ENCODE measurements at places on chromosomes 3 and 15. TPM values are rescaled to one million over a fixed set of nuclear protein-coding genes. Genes with fewer than 3 reads are reported as not detected.

Gene AEN
- polyA plus RNA-seq = 9.6 TPM

Gene ACAN
- polyA plus RNA-seq = 0.08 TPM

Gene ZNF717
- 6.9 TPM for polyA plus RNA-seq

Gene CGGBP1
- 31.1 TPM for polyA plus RNA-seq

Gene FOXB1
- not detected for polyA plus RNA-seq

Gene GOLGA8T
- not detected for polyA plus RNA-seq

Gene ITIH1
- polyA plus RNA-seq = not detected

Gene NR1I2
- 0.25 TPM for polyA plus RNA-seq

Gene TMEM212
- not detected for polyA plus RNA-seq

DNA sequence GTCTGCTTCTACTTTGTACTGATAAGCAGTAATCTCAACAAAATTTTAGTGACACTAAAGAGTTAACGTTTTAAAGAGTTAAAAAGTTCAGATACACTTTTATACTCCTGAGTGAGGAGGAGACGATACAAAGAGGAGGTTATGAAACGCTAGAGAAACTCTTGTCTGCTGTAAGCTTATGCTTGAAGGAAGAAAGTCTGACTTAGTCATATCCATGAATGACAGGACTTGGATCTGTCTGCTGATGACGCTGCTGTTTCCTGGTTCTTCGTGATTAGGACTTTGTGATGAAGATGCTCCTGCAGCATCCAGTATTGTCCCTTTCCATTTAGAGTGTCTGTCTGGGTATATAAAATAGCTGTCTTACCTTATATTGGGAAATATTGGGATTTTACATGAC, 15.8 kb downstream of the TCF12 start:
- H3K27me3 ChIP-seq = no peaks in the 10 kb centered on the region
- peaks cover 15% of the 10 kb centered on the region for H3K4me1 ChIP-seq
- H3K36me3 ChIP-seq = no peaks in the 10 kb centered on the region
- no peak overlapping the region for H3K4me3 ChIP-seq
- no peak for DNase-seq
- no peak overlapping the region for H3K27ac ChIP-seq

GRCh38 chr3:170712336-170712735, 126.5 kb upstream of the SLC7A14 start:
- H3K27ac ChIP-seq = no peak overlapping the region
- no peak for DNase-seq
- no peaks in the 10 kb centered on the region for H3K36me3 ChIP-seq
- H3K4me1 ChIP-seq = no peaks in the 10 kb centered on the region

DNA sequence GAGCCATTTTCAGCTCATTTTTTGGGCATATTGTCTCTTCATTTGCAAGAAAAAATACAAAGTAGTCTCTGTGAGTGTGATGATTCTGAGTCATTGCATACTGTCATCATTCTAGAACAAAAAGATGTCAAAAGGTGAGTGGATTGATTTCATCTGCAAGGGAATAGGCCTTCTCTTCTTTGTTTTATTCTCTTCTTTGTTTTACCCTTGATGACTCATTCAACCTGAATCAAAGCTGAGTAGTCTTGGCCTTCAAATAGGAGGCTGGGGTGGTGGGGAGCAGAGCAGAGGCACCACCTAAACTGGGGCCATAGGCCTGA, 25.4 kb downstream of the CYP19A1 start:
- H3K27me3 ChIP-seq = no peaks in the 10 kb centered on the region
- DNase-seq = no peak
- no peaks in the 10 kb centered on the region for H3K4me1 ChIP-seq
- no peaks in the 10 kb centered on the region for H3K36me3 ChIP-seq
- no peak overlapping the region for H3K27ac ChIP-seq
- H3K4me3 ChIP-seq = no peak overlapping the region

DNA sequence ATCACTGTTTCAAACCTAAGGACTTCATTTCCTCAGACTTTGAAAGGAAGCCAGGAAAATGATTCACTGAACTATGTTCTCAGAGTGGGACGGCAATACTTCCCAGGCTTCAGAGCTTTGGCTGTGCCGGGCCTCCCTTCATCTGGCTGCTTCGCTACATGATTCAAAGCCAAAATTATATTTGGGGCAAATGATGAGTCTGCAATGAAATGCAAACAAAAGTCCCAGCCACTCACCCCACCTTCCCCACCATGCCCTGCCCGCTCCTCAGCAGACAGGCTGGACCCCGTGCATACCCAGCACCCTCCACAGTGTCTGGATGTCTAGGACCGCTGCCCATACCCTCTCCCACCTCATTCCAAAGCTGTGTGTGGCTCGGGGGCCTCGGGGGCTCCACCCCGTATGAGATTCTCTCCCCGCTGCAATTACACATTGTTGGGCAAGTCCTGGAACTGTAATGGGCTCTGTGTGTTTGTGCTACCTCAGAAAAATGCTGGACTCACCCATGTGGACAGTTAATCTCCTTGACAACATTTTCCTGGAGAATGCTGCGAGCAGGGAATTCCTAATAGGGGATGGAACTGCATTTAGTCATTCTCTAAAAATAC, 32.2 kb downstream of the ATP10A start:
- H3K27me3 ChIP-seq = no peaks in the 10 kb centered on the region
- no peak for DNase-seq
- peaks cover 3% of the 10 kb centered on the region for H3K4me1 ChIP-seq
- no peaks in the 10 kb centered on the region for H3K36me3 ChIP-seq
- peak overlapping the region; percentile 84 for H3K27ac ChIP-seq
- H3K4me3 ChIP-seq = no peak overlapping the region

- H3K27ac ChIP-seq = no peak overlapping the region
- no peaks in the 10 kb centered on the region for H3K4me1 ChIP-seq
- no peaks in the 10 kb centered on the region for H3K36me3 ChIP-seq
- no peaks in the 10 kb centered on the region for H3K27me3 ChIP-seq
- no peak for DNase-seq
- H3K4me3 ChIP-seq = no peak overlapping the region
Measured at GRCh38 chr3:187833799-187834578, 88.7 kb upstream of the BCL6 start.

- H3K4me1 ChIP-seq = no peaks in the 10 kb centered on the region
- no peak overlapping the region for H3K27ac ChIP-seq
- H3K27me3 ChIP-seq = no peaks in the 10 kb centered on the region
Measured at GRCh38 chr3:154081305-154081704, 39.9 kb upstream of the ARHGEF26 start.

DNA sequence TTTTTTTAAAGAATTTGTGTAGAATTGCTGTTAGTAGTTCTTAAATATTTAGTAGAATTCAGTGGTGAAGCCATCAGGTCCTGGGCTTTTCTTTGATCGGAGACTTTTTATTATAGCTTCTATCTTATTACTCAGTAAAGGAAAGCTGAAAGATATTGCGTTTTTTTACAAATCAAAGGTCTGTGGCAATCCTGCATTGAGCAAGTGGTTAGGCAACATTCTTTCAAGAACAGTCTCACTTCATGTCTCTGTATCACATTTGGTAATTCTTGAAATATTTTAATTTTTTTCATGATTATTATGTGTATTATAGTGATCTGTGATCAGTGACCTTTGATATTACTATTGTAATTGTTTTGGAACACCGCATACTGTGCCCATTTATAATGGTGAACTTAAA, 140.8 kb downstream of the UNC13C start:
- no peaks in the 10 kb centered on the region for H3K27me3 ChIP-seq
- no peak overlapping the region for H3K27ac ChIP-seq
- no peak overlapping the region for H3K4me3 ChIP-seq
- no peaks in the 10 kb centered on the region for H3K36me3 ChIP-seq

DNA sequence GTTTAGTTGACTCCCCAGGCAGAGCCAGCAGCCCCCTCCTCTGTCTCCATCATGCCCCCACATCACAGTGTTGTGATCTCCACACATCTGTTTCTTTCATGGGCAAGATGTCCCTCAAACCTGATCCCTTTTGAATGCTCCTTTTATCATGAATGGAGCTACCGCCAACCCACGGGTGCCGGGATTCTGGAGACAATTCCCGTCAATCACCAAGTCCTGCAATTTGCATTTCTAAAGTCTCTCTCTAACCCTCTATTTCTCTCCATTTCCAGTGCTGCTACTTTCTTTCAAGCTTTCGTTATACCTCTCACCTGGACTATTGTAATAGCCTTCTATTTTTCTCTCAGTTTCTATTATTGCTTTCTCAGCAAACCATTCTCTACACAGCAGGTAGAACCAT, 89.7 kb upstream of the CCNL1 start:
- no peak for DNase-seq
- no peaks in the 10 kb centered on the region for H3K36me3 ChIP-seq
- H3K4me1 ChIP-seq = peaks cover 15% of the 10 kb centered on the region
- H3K27ac ChIP-seq = no peak overlapping the region
- H3K27me3 ChIP-seq = no peaks in the 10 kb centered on the region

DNA sequence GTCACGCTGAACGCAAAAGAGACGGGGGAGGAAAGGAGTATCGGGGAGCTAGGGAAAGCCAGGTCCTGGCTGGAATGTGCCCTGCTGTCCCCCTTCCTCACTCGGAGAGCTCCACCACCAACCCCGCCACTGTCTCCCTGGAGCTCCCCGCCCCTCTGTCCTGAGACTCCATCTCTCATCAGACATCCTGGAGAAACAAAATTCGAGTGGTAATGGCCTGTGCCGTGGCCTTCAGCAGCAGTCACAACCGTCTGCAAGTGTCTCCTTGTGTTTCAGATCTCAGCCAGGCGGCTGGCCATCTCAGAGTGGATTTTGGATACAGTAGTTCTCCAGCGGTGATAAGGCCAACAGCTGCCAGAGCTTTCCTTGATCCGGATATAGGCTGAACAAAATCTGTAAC, 76.9 kb downstream of the OCA2 start:
- no peaks in the 10 kb centered on the region for H3K4me1 ChIP-seq
- H3K4me3 ChIP-seq = no peak overlapping the region
- no peaks in the 10 kb centered on the region for H3K36me3 ChIP-seq
- H3K27ac ChIP-seq = no peak overlapping the region
- DNase-seq = no peak

DNA sequence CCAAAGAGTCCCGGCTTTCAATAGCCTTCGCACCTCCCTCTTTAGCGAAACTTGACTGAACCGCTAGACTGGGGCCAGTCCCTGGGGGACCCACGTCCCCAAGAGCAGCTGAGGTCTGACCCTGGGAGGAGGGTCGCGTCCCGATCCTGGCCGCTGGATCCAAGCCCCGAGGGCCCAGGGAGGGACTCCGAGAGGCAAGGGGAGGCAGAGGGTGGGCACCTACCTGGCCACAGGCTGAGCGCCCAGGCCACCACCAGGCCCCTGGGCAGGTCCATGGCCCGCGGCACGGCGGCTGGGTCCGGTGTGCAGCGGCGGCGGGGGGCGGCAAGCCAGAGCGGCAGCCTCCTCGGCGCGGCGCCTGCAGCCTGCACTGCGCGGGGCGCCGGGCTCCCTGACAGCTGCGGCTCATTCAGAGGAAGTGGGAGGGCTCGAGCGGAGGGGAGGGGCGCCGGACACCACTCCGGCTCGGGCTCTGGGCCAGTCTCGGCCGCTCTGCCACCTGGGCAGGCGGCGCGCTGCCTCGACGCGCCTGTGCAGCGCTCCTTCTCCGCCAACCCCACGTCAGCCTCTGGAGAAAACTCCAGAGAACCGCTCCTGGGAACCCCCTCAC, at the start of gene ITGA11:
ITGA11 (minus strand) TSS at position 372 of the 610 bp plus-strand sequence; CDS start at position 275, 97 bp downstream.
- H3K36me3 ChIP-seq = no peaks in the 10 kb centered on the region
- peak within 1 kb of the TSS; percentile 66 for H3K27ac ChIP-seq
- H3K4me1 ChIP-seq = peaks cover 21% of the 10 kb centered on the region

GRCh38 chr3:175511219-175511785, 652.2 kb downstream of the NAALADL2 start:
- no peak overlapping the region for H3K4me3 ChIP-seq
- H3K27ac ChIP-seq = no peak overlapping the region
- H3K4me1 ChIP-seq = no peaks in the 10 kb centered on the region
- no peaks in the 10 kb centered on the region for H3K36me3 ChIP-seq
- H3K27me3 ChIP-seq = no peaks in the 10 kb centered on the region

- H3K36me3 ChIP-seq = no peaks in the 10 kb centered on the region
- no peak for DNase-seq
- no peak overlapping the region for H3K4me3 ChIP-seq
- H3K27ac ChIP-seq = no peak overlapping the region
Measured at GRCh38 chr3:136543385-136543784, 208.8 kb downstream of the STAG1 start.

- H3K4me3 ChIP-seq = no peak overlapping the region
- no peak for DNase-seq
- no peak overlapping the region for H3K27ac ChIP-seq
- H3K4me1 ChIP-seq = no peaks in the 10 kb centered on the region
Measured at GRCh38 chr15:101625980-101626379, 26.2 kb downstream of the TM2D3 start.

DNA sequence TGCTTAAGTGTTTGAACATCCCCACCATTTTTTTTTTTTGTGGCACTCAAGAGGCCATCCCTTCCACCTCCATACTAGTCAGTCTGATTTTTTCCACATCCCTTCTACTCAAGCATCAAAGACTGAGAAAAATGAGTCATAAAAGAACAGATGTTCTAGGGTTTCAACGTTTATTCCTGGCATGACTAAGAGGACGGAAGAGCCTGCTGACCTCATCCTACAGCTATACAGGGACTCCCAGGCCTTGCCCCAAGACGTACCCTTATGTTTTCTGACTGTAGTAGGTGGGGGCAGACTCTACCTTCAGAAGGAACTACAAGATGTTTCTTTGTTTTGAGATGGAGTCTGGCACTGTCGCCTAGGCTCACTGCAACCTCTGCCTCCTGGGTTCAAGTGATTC, 3.3 kb upstream of the ITPKA start:
- DNase-seq = no peak
- peaks cover 35% of the 10 kb centered on the region for H3K4me1 ChIP-seq
- no peaks in the 10 kb centered on the region for H3K36me3 ChIP-seq
- H3K27me3 ChIP-seq = peaks cover 18% of the 10 kb centered on the region

DNA sequence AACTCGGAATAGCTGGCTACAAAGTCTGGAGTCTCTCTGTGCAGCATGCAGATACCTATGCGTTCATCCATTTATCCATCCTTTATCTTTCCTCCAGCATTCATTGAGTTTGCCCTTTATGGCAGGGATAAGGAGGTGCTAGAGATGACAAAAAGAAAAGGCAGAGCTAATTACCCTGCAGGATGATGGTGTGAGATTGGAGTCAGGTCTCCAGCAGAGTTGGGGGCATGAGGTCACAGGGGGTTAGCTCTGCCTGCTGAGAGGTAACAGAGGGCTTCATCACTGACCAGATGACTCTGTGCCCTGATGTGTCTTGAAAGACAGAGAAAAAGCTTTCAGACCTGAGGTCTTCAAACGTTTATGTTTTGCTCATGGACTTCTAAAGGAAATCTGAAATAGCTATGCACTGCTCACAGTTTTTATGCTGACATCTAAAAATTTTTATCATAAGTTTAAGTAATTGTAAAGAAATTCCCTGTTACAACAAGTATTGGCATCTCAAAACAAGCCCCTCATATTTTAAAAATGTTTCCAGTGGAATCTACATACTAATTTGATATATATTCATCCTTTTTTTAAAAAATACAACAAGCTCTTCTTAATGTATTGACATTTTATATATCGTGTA, 132.3 kb upstream of the ANKRD28 start:
- no peaks in the 10 kb centered on the region for H3K36me3 ChIP-seq
- no peak for DNase-seq
- no peaks in the 10 kb centered on the region for H3K27me3 ChIP-seq
- H3K4me1 ChIP-seq = no peaks in the 10 kb centered on the region
- no peak overlapping the region for H3K27ac ChIP-seq

DNA sequence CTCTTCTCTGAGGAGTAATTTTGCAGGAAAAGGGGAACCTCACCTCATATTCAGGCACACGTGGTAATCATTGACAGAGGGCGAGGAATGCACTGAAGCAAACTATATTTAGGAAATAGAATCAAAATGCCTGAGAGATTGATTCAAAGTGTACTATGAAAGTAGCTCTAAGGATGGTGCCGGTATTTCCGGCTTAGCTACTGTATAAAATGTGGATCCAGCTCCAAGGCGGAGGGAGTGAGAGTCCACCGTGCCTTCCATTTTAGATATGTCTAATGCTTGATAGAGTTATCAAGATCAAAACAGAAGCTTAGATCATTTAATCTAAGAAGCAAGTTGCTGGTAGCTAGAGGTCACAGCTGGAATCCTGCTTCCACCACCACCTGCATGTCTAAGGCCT, 33.0 kb downstream of the GOLIM4 start:
- DNase-seq = no peak
- H3K36me3 ChIP-seq = no peaks in the 10 kb centered on the region
- no peak overlapping the region for H3K27ac ChIP-seq
